ENCODE measurements at places on chromosomes 4 and X.

DNA sequence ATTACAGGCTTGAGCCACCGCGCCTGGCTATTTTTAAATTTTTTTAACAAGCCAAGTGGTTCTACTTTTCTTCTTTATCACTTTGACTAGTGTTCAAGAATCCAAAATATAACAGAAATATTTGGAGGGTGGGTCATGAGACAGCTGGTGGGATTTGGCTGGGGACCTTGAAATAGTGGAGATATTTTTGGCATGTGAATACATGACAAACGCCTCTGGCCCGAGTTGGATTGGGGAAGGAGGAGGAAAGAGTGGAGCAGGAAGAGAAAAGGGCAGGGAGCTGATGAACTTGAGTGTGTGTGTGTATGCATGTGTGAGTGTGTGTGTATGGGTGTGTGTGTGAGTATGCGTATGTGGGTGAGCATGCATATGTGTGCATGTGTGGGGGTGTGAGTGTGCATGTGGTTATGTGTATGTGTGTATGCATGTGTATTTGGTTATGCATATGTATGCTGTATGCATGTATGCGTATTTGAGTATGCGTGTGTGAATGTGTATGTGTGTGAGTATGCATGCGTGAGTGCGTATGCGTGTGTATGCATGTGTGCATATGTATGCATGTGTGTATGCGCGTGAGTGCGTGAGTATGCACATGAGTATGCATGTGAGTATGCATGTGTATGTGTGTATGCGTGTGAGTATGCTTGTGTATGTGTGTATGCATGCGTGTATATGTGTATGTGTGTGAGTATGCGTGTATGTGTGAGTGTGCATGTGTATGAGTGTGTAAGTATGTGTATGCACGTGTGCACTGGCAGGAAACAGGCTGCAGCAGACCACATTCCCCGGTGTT is 49.6 kb downstream of the JADE1 start:
- no peak for DNase-seq

DNA sequence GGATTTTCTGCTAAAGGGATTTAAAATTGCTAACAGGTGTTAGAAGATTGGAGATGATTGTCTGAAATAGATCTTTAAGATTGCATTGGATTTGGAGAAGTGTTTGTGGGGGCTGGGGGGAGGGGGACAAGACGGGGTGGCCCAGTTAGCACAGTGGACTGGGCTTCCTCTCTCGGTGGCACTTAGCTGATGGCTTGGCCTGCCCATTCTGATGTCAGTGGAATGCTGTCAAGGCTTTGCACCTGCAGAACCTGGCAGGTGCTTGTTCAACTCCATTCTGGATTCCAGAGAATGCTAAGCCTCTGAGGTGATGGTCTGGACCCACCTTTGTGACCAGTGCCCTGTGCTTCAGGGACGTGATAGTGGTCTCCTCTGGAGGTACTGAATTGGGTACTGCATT is 43.7 kb downstream of the ADD1 start:
- no peak for DNase-seq

GRCh38 chrX:81259714-81260395 is 58.0 kb downstream of the SH3BGRL start:
- no peak for DNase-seq

GRCh38 chrX:22690116-22690515 is 309.6 kb upstream of the DDX53 start:
- DNase-seq = no peak

GRCh38 chrX:153921070-153921469 is 5.0 kb downstream of the ARHGAP4 start:
- no peak for DNase-seq

DNA sequence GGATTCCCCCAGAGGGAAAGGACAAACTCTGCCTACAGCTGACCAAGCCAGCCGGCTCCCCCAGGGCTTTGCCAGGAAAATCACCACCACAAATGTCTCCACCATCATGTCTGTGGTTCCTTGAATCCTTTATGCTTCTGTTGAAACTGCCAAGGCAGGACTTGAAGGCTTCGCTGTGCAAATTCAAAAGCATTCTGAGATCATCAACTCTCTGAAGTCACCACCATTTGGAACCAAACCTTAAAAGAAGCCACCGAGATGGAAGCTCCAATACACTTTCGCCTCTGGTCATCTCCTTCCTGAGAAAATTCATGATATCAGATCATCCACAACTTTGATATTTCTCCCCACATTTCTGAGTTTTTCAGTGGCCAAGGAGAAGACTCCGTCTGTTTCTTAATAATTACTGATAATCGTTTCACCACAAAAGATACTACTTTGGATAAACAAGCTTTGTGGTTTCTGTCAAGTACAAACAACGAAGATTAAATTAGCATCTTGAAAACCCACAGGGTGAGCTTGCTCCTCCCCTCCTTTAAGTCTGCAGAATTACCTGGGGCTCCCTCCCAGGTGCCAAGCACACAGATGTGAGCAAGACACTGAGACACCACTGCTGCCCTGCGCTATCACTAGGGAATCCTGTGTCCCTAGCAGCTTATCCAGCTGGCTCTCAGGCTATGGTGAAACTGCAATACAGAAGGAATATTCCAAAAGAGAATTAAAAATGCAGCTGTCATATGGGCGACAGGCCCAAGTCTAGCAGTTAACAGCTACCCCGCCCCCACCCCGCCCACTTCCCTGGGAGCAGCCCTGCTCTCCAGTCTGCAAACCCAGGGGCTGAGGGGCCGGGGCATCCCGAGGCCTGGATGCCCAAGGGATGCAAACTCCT is 125.0 kb upstream of the TBL1X start:
- no peak for DNase-seq

DNA sequence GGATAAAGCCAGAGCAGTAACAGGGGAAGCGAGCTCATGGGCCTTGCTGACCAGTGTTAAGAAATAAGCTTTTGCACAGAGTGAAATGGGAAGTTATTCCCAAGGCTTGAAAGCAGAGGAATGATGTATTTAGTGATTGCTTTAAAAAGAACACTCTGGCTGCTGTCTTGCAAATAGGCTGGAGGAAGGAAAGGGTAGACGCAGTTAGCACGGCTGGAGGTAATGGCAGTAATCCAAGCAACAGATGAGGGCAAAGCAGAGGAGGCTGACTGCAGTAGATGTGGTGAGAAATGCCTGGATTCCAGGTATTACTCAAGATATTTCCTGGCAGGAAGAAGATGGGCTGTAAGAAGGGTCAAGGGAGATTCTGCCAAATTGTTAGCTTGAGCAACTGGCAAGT is 1342.3 kb upstream of the AGA start:
- no peak for DNase-seq

DNA sequence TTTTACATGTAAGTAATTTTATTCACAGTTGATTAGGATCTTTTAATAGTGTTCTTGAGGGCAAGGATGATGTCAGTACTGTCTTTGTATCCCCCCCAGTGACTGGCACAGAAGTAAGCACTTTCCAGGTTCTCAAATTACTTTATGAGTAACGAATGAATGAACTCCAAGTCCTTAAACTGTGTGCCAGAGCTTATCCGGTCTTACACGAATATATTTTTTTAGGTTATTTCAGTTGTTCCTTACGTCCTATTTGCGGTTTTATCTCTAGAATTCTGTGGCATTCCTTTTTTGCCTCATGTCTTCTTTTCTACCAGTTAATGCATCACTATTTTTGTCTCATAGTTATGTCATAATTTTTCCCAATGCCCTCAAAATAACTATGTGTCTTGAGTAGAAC is 106.9 kb upstream of the MID1IP1 start:
- no peak for DNase-seq

DNA sequence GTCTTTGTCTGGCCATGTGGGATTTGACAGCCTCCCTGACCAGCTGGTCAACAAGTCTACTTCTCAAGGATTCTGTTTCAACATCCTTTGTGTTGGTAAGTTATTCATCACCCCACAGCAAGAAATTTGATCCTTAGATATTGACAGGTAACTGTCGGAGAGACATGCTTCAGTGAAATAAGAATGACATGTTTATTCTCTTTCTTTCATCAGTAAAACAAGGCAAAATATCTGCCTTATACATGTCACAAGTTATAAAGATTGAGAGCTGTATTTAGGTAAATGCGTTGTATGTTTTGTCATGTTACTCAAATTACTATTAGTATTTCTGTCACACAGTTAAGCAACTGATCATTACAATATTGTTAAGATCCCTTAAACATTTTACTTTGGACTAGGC is 46.9 kb downstream of the SEPTIN11 start:
- DNase-seq = peak; percentile 84

- no peak for DNase-seq
Measured at GRCh38 chr4:30767147-30767845, 47.1 kb downstream of the PCDH7 start.

- no peak for DNase-seq
Measured at GRCh38 chrX:10602646-10603045, 17.7 kb downstream of the MID1 start.

GRCh38 chrX:15564981-15565579 is 35.7 kb downstream of the ACE2 start:
- DNase-seq = peak; percentile 12

GRCh38 chr4:149690726-149691125 is 124.9 kb downstream of the IQCM start:
- no peak for DNase-seq

Measured in NCI-H510A treated with DMSO at 0.1 percent for 48 hours (cell line).